ENCODE measurements at places on chromosomes 3 and 15.
A peak's percentile ranks its signal among the peaks of the same experiment; 100 is the strongest.

GRCh38 chr15:48643206-48643605 lies 2.3 kb downstream of the FBN1 start:
- no peak for DNase-seq

GRCh38 chr3:49120096-49120437 lies 556 bp downstream of the USP19 start:
- no peak for DNase-seq

- peak; percentile 33 for DNase-seq
Observed at GRCh38 chr3:160401291-160402095, 2.0 kb downstream of the SMC4 start.

DNA sequence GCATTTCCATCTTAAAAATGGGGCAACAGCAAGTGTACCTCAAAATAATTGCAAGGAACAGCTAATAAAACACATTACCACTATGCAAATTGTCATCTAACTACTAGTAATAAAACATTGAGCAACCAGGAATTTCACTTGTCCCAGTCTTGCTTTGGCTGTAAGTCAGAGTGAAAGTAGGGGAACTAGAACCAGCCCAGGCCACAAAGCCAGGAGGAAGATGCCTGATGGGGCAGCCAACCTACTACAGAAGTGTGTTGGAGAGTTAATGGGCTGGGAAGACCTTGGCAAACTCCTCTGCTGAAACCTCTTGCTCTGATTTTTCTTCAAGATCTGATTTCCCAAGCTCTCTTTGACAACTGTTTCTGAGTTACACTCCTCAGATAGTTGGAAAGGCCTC lies 40.2 kb upstream of the LPP start:
- DNase-seq = no peak
